Kidney (tissue), 22 donors: ENCODE measurements at places on chromosomes 3 and 15. TPM values are rescaled to one million over a fixed set of nuclear protein-coding genes. Genes with fewer than 3 reads are reported as not detected.

GRCh38 chr15:90159213-90159612 is 41.9 kb upstream of the SEMA4B start:
- H3K27me3 ChIP-seq = no peaks in the 10 kb centered on the region
- no peak overlapping the region for H3K4me3 ChIP-seq

GRCh38 chr3:55296791-55297190 is 190.3 kb downstream of the WNT5A start:
- no peak for DNase-seq
- no peak overlapping the region for H3K27ac ChIP-seq
- no peaks in the 10 kb centered on the region for H3K27me3 ChIP-seq
- H3K4me1 ChIP-seq = no peaks in the 10 kb centered on the region
- no peak overlapping the region for H3K4me3 ChIP-seq
- H3K36me3 ChIP-seq = no peaks in the 10 kb centered on the region

- no peak for DNase-seq
- no peaks in the 10 kb centered on the region for H3K27me3 ChIP-seq
- no peaks in the 10 kb centered on the region for H3K4me1 ChIP-seq
- no peaks in the 10 kb centered on the region for H3K36me3 ChIP-seq
These were observed 1592.8 kb upstream of the GBE1 start for GRCh38 chr3:83354205-83354604.

DNA sequence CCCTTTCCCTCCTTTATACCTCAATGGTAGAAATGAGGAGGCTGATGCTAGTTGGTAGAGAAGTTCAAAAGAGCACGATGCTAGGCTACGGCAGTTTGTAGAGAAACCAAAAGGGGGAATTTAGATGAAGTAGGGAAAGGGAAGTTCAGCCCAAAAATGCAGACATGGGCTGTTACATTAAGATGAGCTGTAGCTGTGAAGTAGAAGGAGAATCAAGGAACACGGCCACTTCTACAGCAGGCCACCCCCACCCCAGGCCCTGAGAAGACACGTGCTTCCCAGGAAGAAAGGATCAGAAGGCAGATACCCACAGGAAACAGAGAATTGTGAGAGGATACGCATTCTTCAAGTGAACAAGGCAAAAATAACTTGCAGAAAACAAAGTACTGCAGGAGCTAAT is 2.1 kb upstream of the PARP14 start:
- H3K27ac ChIP-seq = peak overlapping the region; percentile 95
- H3K27me3 ChIP-seq = no peaks in the 10 kb centered on the region
- H3K4me1 ChIP-seq = no peaks in the 10 kb centered on the region
- DNase-seq = no peak
- H3K4me3 ChIP-seq = no peak overlapping the region

DNA sequence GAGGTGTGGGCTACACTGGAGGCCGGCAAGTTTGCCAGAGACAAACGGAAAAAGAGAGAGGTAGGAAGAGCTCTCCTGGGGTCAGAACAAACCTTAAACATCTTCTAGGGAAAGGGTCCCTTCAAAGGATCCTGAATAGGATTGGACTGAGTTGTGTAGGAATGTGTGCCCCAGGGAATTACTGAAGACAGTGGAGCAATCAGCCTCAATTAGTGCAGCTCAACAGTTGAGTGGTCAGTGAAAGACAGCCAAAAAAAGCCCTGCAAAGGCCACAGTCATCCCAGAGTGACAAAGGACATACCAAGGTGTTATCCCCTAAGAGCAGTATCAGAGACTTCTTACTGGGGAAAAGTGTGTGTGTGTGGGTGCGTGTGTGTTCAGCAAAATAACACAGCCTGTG is 70.3 kb downstream of the NUP210 start:
- no peak overlapping the region for H3K4me3 ChIP-seq
- no peaks in the 10 kb centered on the region for H3K36me3 ChIP-seq
- no peaks in the 10 kb centered on the region for H3K4me1 ChIP-seq
- H3K27ac ChIP-seq = no peak overlapping the region
- no peaks in the 10 kb centered on the region for H3K27me3 ChIP-seq

GRCh38 chr15:77417602-77418001 is 2.3 kb downstream of the PEAK1 start:
- no peaks in the 10 kb centered on the region for H3K27me3 ChIP-seq
- H3K4me1 ChIP-seq = no peaks in the 10 kb centered on the region
- no peak overlapping the region for H3K4me3 ChIP-seq
- no peak for DNase-seq
- no peak overlapping the region for H3K27ac ChIP-seq

GRCh38 chr15:57663262-57663661 is 43.3 kb upstream of the POLR2M start:
- no peaks in the 10 kb centered on the region for H3K36me3 ChIP-seq
- no peak overlapping the region for H3K27ac ChIP-seq
- H3K27me3 ChIP-seq = no peaks in the 10 kb centered on the region
- no peak overlapping the region for H3K4me3 ChIP-seq

Gene SNX22
- 4.6 TPM for total RNA-seq
